ENCODE measurements at places on chromosomes 3 and 15. TPM values are rescaled to one million over a fixed set of nuclear protein-coding genes. Genes with fewer than 3 reads are reported as not detected.

Gene CPLX3
- not detected for total RNA-seq

DNA sequence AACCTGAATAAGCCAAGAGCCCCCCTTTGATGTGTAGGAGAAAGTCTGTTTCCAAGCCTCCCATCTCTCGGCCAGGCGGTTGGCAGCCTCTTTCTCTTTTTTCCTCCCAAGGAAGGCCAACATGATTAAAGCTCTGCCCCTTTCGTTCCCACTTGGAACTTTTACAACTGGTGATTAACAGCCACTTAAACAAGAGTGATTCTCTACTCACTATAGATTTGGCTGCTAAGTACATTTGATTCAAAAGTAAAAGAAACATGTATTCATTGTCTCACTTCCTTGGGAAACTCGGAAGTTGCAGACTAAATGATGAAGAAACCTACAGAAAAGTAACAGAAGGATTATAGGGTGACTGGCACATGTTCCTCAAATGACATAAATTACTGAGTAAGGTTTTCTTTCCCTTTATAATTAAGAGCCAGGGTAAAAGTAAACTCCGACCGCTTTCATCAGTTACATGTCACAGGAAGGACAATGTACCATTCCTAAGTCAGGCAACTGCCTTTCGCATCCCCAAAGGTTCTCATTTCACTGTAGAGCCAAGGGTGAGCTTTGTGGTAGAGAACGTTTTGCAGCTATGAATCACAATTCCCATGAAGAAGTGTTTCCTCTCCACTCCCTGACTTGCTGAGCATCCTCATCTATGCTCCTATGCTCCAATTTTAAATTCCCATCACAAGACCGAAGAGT is 72.7 kb downstream of the MB21D2 start:
- DNase-seq, result no peak
- H3K27ac ChIP-seq, result no peak overlapping the region
- H3K36me3 ChIP-seq, result no peaks in the 10 kb centered on the region
- H3K4me3 ChIP-seq, result no peak overlapping the region

DNA sequence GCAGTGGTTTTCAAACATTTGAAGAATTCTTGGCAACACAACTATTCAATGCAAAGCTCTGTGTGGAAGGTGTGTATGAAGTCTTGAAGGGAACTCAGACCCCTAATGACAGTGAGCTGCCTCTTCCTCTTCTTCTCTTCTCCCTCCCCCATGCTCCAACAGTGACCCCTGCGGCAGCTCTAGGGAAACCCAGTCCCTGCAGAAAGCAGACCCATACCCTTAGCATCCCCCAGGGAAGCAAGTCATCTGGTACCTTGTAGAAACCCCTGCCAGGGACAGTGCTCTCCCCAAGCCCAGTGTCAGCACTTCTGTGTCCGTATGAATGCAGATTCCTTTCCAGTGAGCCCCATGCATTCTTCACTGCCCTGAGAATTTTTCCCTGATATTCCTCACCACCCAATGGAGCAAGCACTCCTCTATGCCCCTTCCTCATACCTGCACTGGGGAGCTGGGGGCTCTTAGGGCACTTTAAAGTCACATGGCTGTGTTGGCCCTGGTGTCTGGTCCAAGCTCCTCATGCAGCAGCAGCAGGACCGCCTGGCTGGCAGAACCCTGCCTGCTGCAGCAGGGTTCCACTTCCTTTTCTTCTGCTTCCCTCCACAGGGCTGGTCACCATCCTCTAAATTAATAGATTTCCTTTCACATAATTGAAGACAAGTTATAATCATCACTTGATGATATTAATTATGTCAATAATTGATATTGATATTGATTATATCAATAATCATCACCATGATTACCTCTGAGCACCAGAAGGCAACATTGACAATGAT is 442.5 kb downstream of the EPHB1 start:
- no peak overlapping the region for H3K4me3 ChIP-seq
- no peak for DNase-seq
- H3K27ac ChIP-seq, result no peak overlapping the region
- no peaks in the 10 kb centered on the region for H3K27me3 ChIP-seq
- H3K4me1 ChIP-seq, result no peaks in the 10 kb centered on the region

Gene CILP
- 7.0 TPM for total RNA-seq

GRCh38 chr3:109155828-109156227 is 19.3 kb downstream of the C3orf85 start:
- DNase-seq, result no peak
- no peaks in the 10 kb centered on the region for H3K4me1 ChIP-seq
- H3K27ac ChIP-seq, result no peak overlapping the region
- H3K4me3 ChIP-seq, result no peak overlapping the region
- no peaks in the 10 kb centered on the region for H3K27me3 ChIP-seq
- H3K36me3 ChIP-seq, result no peaks in the 10 kb centered on the region

DNA sequence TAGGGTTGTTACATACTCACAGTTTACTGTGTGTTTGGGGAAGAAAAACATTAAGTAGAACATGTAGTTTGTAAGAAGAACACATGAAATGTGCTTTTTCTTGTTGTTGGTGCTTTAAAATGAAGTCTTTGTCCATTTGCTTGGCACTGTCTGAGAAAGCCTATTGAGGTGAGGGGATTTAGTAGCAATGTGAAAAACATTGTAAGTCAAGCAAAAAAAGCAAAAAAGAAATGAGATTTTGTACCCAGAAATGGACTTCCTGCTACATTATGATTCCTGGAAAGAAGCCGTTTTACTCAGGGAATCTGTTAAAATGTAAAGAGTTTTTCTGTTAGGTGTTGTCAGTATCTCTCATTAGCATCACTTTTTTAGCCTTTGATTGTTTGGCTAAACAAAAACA is 59.9 kb downstream of the KAT2B start:
- no peaks in the 10 kb centered on the region for H3K27me3 ChIP-seq
- peaks cover 32% of the 10 kb centered on the region for H3K36me3 ChIP-seq
- peaks cover 4% of the 10 kb centered on the region for H3K4me1 ChIP-seq
- no peak overlapping the region for H3K27ac ChIP-seq

Gene STARD9
- total RNA-seq, result 25.7 TPM

DNA sequence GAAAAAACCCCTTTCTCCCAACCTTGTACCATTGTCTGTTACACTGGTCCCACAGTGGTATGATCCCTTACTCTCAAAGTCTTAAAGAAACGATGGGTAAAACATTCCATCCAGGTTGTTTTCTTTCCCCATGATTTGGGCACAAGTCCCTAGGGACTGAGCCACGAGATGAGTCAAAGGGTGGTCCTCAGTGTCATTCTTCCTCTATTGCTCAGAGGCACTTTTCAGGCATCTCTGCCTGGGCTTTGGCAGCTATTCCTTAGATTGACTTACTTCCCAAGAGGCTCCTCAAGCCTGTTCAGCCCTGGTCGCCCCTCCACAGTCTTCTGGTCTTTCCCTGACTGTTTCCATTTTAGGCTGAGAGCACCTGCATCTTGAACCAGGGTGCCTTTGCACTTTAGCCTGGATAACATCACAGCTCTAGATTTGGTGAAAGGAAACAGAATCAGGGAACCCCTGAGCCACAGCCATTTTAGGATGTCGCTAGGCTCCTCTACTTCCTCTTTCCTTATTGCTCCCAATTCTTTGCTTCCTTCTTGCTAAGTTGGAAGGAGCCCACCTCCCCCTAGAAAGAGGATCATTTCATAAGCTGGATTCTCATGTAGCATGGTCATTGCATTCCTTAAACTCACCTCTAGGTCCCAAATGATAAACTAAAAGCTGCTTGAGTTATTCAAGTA is 131.0 kb upstream of the TPRG1 start:
- no peak overlapping the region for H3K4me3 ChIP-seq
- H3K27ac ChIP-seq, result no peak overlapping the region
- no peaks in the 10 kb centered on the region for H3K4me1 ChIP-seq
- H3K36me3 ChIP-seq, result no peaks in the 10 kb centered on the region

GRCh38 chr15:68691705-68692104 is 112.9 kb downstream of the CORO2B start:
- no peak overlapping the region for H3K27ac ChIP-seq
- H3K36me3 ChIP-seq, result no peaks in the 10 kb centered on the region
- no peaks in the 10 kb centered on the region for H3K4me1 ChIP-seq
- no peaks in the 10 kb centered on the region for H3K27me3 ChIP-seq

GRCh38 chr3:179098388-179099077 is 26.9 kb upstream of the ZMAT3 start:
- no peaks in the 10 kb centered on the region for H3K4me1 ChIP-seq
- peak overlapping the region; percentile 13 for H3K4me3 ChIP-seq
- no peak overlapping the region for H3K27ac ChIP-seq
- H3K27me3 ChIP-seq, result no peaks in the 10 kb centered on the region

DNA sequence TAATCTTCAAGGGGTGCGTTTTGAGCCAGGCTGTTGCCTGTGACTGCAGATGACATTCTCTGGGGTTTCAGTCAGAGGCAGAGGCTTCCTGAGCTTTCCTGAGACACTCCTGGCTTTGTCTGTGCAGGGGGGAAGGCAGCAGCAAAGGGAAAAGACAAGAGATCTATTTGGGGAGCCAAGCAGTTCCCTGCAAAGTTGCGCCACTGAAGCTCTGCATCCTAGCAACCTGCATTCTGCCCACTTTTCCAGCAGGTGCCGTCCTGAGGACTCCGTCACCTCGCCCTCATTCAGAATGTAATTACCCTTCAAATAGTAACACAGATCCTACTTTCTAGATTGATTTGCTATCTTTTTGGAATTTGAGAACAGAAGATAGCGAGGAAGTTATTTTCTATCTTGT is 1.9 kb upstream of the TMEM158 start:
- no peak for DNase-seq
- no peaks in the 10 kb centered on the region for H3K36me3 ChIP-seq
- no peak overlapping the region for H3K4me3 ChIP-seq
- H3K27ac ChIP-seq, result no peak overlapping the region
- peaks cover 18% of the 10 kb centered on the region for H3K27me3 ChIP-seq

GRCh38 chr3:156742401-156742800 is 68.0 kb downstream of the TIPARP start:
- no peaks in the 10 kb centered on the region for H3K36me3 ChIP-seq
- H3K4me3 ChIP-seq, result no peak overlapping the region
- H3K27ac ChIP-seq, result no peak overlapping the region
- H3K4me1 ChIP-seq, result no peaks in the 10 kb centered on the region
- no peaks in the 10 kb centered on the region for H3K27me3 ChIP-seq

Gene SLC24A5
- not detected for total RNA-seq

- H3K36me3 ChIP-seq, result no peaks in the 10 kb centered on the region
- peaks cover 9% of the 10 kb centered on the region for H3K4me1 ChIP-seq
- no peak overlapping the region for H3K27ac ChIP-seq
Measured at GRCh38 chr3:190701096-190701532, 161.4 kb downstream of the GMNC start.

DNA sequence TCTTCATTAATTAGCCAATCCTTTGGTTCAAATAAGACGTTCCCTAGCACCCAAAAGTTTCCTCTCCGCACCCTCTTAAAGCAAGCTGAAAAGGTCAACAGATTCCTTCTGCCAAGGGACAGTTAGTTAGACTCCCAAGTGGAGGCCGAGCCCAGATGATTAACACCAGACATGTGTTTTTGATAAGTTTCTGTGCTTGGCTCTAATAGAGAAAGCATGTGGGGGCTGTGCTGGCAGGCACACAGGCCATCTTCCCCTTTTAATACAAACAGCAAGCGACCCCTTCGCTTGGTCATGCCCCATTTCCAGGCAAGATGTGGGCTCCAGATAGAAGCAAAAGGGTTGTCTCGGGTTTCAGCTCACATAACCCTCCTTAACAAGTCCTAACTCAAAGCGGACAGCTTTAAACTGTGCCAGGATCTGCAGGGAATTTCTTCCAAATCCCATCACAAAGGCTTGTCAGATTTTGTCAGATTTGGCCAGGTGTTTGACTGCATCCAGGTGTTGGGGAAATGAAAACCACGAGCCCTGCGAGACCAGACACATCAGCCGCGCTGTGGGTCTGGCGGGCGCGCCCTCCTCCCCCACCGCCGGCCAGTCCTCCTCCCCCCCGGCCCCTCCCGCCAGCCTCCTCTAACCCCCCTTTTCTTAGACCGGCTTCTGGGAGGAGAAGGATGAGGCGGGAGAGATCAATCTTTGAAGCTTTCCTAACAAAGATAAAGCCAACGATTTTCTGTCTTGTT is 3.3 kb downstream of the HES1 start:
- peaks cover 29% of the 10 kb centered on the region for H3K27me3 ChIP-seq
- H3K4me1 ChIP-seq, result peaks cover 66% of the 10 kb centered on the region
- H3K4me3 ChIP-seq, result peak overlapping the region; percentile 69
- no peaks in the 10 kb centered on the region for H3K36me3 ChIP-seq

GRCh38 chr15:82263350-82263749 is 732 bp downstream of the SAXO2 start:
- H3K27me3 ChIP-seq, result no peaks in the 10 kb centered on the region
- peak overlapping the region; percentile 59 for H3K4me3 ChIP-seq
- peak overlapping the region; percentile 88 for H3K27ac ChIP-seq
- peaks cover 48% of the 10 kb centered on the region for H3K4me1 ChIP-seq
- peak; percentile 72 for DNase-seq
- H3K36me3 ChIP-seq, result peaks cover 3% of the 10 kb centered on the region

GRCh38 chr3:156626104-156626503 is 48.3 kb upstream of the TIPARP start:
- DNase-seq, result no peak
- H3K27me3 ChIP-seq, result no peaks in the 10 kb centered on the region
- no peaks in the 10 kb centered on the region for H3K36me3 ChIP-seq
- H3K4me3 ChIP-seq, result no peak overlapping the region
